ENCODE measurements at places on chromosomes 12 and 14.
A peak's percentile ranks its signal among the peaks of the same experiment; 100 is the strongest.

GRCh38 chr14:37230551-37231194, 32.9 kb downstream of the MIPOL1 start:
- peak; percentile 42 for DNase-seq
- H3K4me3 ChIP-seq: no peak overlapping the region
- H3K27me3 ChIP-seq: no peaks in the 10 kb centered on the region

GRCh38 chr12:109020796-109021380, at the start of gene SVOP:
Gene SVOP, minus strand, starts transcription at chr12:109021068. Its CDS starts 200 bp downstream, at chr12:109020868.
- H3K27ac ChIP-seq: no peak within 1 kb of the TSS
- H3K36me3 ChIP-seq: no peaks in the 10 kb centered on the region
- H3K4me1 ChIP-seq: peaks cover 5% of the 10 kb centered on the region
- H3K4me3 ChIP-seq: no peak within 1 kb of the TSS
- peak; percentile 80 for DNase-seq

DNA sequence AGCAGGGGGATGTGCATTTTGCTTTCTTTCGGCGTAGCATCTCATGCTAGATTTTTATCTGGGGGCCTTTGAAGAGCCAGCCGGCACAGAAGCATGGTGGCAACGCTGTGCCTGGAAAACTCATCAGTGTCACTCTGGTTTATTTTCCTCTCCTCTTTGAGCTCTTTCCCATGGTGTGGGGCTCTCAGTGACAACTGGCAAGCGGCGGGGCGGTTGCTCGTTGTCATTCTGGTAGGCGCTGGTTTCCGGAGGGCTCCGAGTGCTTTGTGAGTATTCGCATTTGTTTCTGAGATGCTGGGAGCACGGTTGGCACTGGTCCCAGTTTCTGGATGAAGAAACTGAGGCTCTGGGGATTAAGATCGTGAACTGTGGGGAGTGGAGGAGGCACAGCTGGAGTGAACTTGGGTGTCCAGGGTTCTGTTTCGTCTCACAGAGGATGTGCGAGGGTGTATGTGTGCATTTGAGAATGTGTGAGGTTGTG, 23.3 kb downstream of the TPCN1 start:
- H3K4me1 ChIP-seq: peaks cover 29% of the 10 kb centered on the region
- peaks cover 40% of the 10 kb centered on the region for H3K36me3 ChIP-seq
- no peak overlapping the region for H3K4me3 ChIP-seq
- no peak for DNase-seq

DNA sequence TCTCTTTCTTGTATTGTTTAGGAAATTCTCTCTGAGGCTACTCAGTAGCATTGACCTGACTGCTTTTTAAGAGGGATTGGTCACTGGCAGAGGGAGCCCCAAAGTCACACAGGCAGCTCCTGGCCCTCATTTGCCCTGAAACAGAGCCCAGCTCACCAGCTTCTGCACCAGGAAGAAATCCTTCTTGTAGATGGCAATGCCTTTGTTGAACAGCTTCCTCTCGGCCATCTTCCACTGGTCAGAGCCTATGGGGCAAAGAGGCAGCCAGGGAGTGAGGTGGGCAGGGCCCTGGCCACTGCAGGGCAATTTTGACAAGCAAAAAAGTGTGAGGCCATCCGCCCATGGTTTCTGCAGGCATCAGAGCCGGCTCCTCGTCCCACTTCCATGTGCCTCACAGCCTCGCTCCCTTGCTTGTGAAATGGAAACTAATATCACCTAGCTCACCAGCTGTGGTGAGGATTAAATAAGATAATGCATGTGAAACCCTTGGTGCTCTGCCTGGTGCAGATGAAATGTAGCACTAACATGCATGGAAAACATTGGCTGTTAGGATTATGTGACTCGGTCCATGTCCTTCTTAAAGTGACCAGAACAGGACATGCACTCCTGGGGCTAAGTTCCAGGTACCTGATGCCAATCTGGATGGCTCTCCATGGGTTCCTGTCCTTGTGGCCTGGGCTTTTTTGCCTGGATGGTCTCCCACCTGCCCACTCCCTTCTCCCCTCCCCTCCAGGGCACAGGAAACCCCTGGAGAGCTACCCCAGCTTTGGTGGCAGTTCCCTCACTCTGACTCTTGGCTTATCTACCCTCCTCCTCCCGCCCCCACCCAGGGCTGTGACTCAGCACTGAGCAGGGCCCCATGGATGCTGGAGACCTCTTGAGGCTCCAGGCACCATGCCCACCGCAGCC, 11.2 kb upstream of the PNMA1 start:
- H3K36me3 ChIP-seq: peaks cover 98% of the 10 kb centered on the region
- no peak overlapping the region for H3K4me3 ChIP-seq
- peak; percentile 62 for DNase-seq
- H3K4me1 ChIP-seq: peaks cover 41% of the 10 kb centered on the region
- no peaks in the 10 kb centered on the region for H3K27me3 ChIP-seq

- no peaks in the 10 kb centered on the region for H3K27me3 ChIP-seq
- no peaks in the 10 kb centered on the region for H3K36me3 ChIP-seq
- H3K4me3 ChIP-seq: no peak overlapping the region
- no peak overlapping the region for H3K27ac ChIP-seq
Observed at GRCh38 chr12:99619389-99620158, 28.0 kb upstream of the GARIN6 start.

DNA sequence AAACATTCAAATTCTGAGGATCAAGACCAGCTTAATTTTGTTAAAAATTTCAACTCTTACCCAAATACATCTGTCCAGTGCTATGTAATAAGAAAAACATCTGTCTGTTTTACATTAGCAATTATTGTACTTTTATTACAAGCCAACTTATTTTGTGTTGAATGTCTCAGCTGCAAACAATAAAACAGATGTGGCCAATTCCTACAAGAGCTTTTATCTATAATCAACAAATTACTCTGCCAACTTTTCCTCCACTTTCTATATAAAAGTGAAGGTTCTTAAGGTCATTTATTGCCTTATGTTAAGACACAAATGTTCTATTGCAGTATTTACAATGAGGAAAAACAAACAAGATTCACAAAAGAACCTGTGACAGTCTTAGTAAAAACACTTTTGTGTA, 72.7 kb downstream of the NOVA1 start:
- H3K4me3 ChIP-seq: no peak overlapping the region
- no peaks in the 10 kb centered on the region for H3K36me3 ChIP-seq
- no peaks in the 10 kb centered on the region for H3K4me1 ChIP-seq
- no peak overlapping the region for H3K27ac ChIP-seq

DNA sequence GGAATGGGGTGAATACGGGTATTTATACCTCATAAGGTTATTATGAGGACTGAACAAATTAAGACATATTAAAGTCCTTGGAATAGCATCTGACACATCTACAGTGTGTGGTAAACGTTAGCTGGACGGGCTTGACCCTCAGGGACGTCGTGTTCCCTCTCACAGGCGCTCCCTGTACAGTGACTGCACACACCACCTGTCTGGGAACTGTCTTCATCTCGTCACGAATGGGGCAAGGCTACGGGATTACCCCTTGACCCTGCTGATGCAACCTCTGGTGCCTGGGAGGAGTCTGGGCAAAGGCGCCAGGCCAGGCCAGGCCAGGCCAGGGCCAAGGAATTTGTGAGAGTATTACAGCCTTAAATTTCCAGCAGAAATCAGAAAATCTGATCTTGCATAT, 191.1 kb downstream of the CALM1 start:
- no peaks in the 10 kb centered on the region for H3K27me3 ChIP-seq
- no peak for DNase-seq
- no peaks in the 10 kb centered on the region for H3K4me1 ChIP-seq
- no peak overlapping the region for H3K27ac ChIP-seq
- H3K36me3 ChIP-seq: 0 out of 3 replicates have a peak, but pooled peaks cover 2% of the 10 kb centered on the region

DNA sequence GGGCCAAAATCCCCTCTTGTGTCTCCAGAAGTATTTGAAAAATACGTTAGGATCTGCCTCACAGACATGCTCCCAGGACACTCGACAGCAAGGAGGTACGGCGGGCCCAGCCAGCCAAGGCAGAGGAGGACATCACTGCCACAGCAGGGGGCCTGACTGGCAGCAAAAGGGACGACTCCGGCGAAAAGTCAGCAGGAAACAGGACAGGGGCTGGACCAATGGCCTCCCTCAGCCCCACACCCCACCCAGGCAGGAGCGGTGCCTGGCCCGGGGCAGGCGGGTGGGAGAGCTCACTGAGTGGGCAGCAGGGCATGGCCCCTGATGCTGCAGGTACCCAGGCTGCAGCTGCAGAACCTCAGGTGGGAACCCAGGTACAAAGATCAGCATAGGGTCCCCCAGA, 17.8 kb downstream of the BRF1 start:
- H3K4me3 ChIP-seq: no peak overlapping the region
- no peak overlapping the region for H3K27ac ChIP-seq
- DNase-seq: no peak

DNA sequence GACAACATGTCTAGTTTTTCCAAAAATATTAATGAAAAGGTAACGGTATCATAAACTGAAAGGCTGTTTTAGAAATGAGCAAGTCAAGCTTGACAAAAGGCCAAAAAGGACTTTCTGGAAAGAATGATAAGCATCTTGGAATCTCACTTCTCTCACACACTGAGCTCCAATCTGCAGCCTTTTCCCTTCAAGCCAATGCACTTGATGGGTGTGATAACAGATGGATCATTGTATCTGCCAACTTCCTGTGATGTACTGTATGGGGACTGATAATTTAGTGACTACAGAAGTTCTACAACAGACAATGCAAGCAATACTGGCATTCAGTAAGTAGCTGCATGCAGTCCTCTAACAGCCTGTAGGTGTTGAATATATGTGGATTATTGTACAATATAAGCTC, 147.1 kb downstream of the MED13L start:
- no peak overlapping the region for H3K27ac ChIP-seq
- no peaks in the 10 kb centered on the region for H3K27me3 ChIP-seq
- H3K36me3 ChIP-seq: no peaks in the 10 kb centered on the region
- H3K4me3 ChIP-seq: no peak overlapping the region
- peak; percentile 31 for DNase-seq

- no peaks in the 10 kb centered on the region for H3K4me1 ChIP-seq
- no peak overlapping the region for H3K27ac ChIP-seq
- H3K27me3 ChIP-seq: no peaks in the 10 kb centered on the region
- H3K4me3 ChIP-seq: no peak overlapping the region
Observed at GRCh38 chr12:97813301-97813700, 350.7 kb downstream of the RMST start.

GRCh38 chr12:82595941-82596340, 90.8 kb upstream of the TMTC2 start:
- no peak overlapping the region for H3K27ac ChIP-seq
- H3K27me3 ChIP-seq: no peaks in the 10 kb centered on the region
- no peaks in the 10 kb centered on the region for H3K36me3 ChIP-seq

- H3K27me3 ChIP-seq: no peaks in the 10 kb centered on the region
- no peak overlapping the region for H3K4me3 ChIP-seq
- DNase-seq: no peak
- H3K27ac ChIP-seq: no peak overlapping the region
Observed at GRCh38 chr12:118237052-118237665, 101.2 kb downstream of the PEBP1 start.

DNA sequence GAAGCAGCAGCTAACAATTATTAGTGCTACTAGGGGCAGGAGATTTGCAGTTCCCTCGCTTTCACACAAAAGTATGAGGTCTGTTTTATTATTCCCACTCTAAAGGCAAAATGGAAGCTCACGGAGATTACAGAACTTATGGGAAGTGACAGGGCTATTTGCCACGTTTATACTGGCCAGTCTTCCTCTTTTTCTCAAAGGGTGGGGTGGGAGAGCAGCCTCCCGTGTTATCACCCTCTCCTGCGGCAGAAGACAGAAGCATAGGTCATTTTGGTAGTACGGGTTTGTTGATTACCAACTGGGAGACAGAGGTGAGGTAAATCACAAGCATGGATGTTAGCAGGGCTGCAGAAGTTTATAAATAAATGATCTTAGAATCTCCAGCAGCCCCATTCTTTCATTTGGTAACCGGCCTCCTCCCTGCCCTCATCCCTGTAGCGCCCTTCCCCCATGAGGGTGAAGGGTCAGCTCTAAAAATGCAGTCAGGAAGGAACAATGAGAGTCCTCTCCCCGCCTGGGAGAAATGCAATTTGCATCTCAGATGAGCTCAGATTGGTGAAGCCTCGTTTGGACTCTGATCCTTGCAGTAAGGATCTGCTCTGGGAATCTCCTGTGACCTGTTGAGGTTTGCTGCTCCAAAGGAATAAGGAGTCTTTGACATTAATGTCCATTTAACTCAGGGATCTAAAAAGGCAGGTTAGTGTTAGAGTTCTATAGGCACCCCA, 44.7 kb upstream of the SINHCAF start:
- no peaks in the 10 kb centered on the region for H3K27me3 ChIP-seq
- no peaks in the 10 kb centered on the region for H3K36me3 ChIP-seq
- DNase-seq: peak; percentile 20
- no peak overlapping the region for H3K27ac ChIP-seq

DNA sequence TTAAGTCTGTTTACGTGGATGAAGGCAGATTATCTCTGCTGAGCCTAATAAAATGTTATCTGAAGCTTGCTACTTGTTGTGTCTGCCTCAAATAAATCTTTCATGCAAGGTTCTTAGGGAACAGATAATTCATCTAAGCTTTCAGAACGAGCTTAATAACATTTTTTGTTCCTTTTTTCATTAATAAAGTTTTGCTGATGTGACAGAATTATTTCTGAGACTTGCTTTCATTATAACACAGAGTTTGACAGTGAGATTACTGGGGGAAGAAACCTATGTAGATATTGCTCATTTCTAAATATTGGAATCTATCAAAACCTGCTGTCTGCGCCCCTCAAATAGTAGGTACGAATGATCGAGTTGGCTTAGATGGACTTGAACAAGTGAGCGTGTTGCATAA, 948.7 kb upstream of the SEL1L start:
- no peak for DNase-seq
- no peak overlapping the region for H3K4me3 ChIP-seq
- H3K36me3 ChIP-seq: no peaks in the 10 kb centered on the region
- H3K27me3 ChIP-seq: no peaks in the 10 kb centered on the region
- no peaks in the 10 kb centered on the region for H3K4me1 ChIP-seq

GRCh38 chr12:4723226-4723625, 3.0 kb downstream of the GALNT8 start:
- H3K4me3 ChIP-seq: no peak overlapping the region
- H3K27me3 ChIP-seq: peaks cover 25% of the 10 kb centered on the region
- H3K4me1 ChIP-seq: no peaks in the 10 kb centered on the region
- H3K36me3 ChIP-seq: no peaks in the 10 kb centered on the region
- no peak for DNase-seq

DNA sequence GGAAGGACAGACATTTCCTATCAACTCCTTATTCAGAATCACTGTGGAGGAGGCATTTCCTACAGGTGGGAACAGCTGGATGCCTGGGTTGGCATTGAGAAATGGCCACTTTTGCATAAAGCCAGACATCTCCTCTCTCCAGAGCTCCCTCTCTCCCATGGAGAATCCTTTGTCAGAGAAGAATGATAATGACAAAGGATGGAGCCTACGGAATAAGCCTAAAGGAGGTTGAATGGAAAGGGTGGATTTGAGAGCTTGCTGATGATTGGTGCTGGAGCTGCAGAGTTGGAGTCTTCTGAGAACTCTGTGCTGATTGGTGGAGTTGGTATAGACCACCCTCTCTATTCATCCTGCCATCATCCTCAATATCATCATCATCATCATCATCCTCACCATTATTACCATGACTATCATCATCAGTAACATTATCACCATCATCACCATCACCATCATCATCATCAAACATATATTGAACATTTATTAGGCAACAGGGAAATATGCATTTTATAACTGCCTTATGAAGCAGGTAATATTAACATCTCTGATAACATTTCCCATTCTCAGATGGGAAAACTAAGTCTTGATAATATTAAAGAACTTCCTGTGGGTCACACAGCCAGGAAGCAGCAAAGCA, 89.2 kb upstream of the HSPB8 start:
- no peak overlapping the region for H3K27ac ChIP-seq
- H3K36me3 ChIP-seq: no peaks in the 10 kb centered on the region
- H3K4me1 ChIP-seq: no peaks in the 10 kb centered on the region

GRCh38 chr14:76015668-76016067, 30.1 kb downstream of the IFT43 start:
- no peaks in the 10 kb centered on the region for H3K4me1 ChIP-seq
- H3K4me3 ChIP-seq: no peak overlapping the region
- no peak for DNase-seq
- H3K27me3 ChIP-seq: no peaks in the 10 kb centered on the region

Data from K562 (cell line).